ENCODE measurements at places on chromosomes 16 and 17.

DNA sequence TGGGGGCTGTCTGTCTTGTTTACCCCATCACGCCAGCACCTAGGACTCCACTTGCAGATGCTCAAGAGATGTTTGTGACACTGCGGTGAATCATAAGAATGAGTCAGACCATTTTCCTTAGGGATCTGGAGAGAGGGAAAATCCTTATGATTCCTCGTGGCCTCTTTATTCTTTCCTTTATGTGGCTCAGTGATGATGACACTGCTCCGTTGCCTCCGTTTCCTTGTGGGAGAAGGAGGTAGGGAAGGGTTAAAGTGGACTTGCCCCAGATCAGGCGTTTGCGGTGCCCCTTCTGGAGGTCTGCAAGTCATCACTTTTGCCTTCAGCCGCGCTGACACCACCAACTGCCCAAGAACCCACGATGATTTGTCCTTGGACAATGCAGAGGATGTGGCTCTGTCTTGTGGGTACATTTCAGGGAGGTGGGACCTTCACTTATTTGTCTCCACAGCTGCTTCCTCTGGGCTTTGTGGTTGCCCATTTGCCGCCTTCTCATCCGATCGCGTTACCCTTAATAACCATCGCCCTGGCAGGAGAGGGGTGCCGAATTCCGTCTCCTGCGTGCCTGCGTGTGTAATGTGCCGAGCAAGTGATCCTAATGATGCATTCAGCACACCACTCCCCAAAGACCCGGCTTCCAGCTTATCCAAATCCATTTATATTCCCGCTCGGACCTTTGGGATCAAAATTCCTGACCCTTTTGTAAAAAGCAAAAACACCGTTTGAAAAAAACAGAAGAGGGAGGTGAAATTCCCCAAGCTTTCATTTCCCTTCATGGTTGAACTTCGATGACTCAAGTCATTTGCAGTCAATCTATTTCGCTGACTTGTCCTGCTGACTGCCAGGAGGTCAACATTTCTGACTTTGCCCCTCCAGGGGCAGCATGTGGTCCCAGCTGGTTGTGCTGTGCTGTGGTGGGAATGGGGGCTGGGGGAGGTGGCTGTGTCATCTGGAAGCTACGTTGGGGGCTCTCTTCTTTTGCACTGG, 87.2 kb upstream of the IRX3 start:
- DNase-seq = no peak

GRCh38 chr17:73776351-73777130, 132.3 kb upstream of the SDK2 start:
- no peak for DNase-seq

GRCh38 chr17:61989509-61989908, 61.7 kb upstream of the INTS2 start:
- no peak for DNase-seq

DNA sequence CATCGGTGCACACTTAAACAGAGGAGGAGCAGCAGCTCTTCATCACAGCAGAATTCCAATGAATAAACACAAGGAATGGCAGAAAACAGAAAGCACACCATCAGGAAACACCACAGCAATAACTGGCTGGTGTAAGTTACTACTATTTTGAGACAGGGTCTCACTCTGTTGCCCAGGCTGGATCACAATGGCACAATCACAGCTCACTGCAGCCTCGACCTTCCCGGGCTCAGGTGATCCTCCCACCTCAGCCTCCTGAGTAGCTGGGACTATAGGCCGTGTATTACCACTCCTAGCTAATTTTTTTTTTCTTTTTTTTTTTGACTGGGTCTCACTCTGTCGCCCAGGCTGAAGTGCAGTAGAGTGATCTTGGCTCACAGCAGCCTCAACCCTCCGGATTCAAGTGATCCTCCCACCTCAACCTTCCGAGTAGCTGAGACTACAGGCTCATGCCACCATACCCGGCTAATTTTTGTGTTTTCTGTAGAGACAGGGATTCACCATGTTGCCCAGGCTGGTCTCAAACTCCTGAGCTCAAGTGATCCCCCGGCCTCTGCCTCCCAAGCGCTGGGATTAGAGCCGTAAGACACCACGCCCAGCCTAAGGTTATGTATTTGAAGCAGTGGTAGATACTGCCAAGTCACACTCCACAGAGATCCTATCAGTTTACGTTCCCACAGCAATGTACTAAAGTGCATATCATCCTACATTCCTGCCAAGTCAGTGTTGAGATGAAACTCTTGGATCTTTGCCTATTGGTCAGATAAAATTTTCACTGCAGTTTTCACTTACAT, 20.7 kb downstream of the TRAP1 start:
- DNase-seq = no peak

DNA sequence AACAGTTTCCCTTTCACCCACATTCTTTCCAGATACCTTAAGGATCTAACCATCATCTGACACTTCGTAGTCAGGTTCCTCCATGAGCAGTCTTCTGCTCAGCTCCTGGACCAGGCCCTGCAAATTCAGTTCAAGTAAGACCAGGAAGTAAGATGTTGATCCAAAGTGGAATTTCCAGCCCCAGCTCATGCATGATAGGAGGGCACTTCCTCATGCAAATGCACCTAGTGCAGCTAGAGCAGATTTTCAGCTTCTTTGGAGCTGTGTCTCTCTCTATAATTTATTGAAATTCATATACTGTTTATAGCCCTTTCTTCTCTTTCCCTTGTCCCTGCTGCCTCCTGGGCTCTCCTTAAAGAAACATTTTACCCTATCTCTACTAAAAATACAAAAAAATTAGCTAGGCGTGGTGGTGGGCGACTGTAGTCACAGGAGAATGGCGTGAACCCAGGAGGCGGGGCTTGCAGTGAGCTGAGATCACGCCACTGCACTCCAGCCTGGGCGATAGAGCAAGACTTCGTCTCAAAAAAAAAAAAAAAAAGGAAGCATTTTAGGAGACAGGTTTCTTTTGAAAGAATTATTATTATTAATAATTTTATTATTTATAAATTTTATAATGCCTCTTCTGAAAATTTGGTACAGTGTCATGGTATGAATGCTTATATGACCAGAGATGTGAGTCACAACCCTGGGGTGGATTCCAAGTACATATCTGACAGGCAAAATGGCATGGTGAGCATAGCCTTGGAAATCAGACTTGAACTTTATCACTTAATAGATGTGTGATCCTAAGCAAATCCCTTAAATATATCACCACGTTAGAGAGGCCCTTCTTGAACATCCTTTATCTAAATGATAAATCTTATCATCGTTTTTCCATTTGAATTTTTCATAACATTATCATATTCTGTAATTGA, 94.3 kb downstream of the SSH2 start:
- no peak for DNase-seq

Data from NCI-H446 treated with DMSO at 0.1 percent for 48 hours (cell line).